Stimulated activated CD4-positive, alpha-beta T cell treated with anti-CD3 and anti-CD28 coated beads, Interleukin-2, amount 100 ng/mL, for 24 hours (primary cell): ENCODE measurements at places on chromosomes 12 and 14.

GRCh38 chr14:31430634-31431264 lies 10.4 kb upstream of the HEATR5A start:
- no peak for DNase-seq

DNA sequence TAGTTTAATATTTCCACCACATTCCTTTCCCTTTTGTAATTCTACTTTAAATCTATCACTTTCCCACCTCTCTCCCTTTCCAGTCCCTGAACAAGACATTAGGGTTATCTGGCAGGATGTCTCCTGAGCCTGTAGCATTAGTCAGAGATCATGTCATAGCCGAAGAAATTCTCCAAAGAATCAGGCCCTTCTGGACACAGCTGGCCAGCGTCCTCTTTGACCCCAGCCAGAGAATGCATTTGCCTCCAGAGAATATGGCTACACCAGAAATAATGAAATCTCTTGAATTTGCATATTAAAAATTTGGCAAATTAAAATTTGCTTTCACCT lies 56.7 kb downstream of the NTF3 start:
- DNase-seq = no peak

DNA sequence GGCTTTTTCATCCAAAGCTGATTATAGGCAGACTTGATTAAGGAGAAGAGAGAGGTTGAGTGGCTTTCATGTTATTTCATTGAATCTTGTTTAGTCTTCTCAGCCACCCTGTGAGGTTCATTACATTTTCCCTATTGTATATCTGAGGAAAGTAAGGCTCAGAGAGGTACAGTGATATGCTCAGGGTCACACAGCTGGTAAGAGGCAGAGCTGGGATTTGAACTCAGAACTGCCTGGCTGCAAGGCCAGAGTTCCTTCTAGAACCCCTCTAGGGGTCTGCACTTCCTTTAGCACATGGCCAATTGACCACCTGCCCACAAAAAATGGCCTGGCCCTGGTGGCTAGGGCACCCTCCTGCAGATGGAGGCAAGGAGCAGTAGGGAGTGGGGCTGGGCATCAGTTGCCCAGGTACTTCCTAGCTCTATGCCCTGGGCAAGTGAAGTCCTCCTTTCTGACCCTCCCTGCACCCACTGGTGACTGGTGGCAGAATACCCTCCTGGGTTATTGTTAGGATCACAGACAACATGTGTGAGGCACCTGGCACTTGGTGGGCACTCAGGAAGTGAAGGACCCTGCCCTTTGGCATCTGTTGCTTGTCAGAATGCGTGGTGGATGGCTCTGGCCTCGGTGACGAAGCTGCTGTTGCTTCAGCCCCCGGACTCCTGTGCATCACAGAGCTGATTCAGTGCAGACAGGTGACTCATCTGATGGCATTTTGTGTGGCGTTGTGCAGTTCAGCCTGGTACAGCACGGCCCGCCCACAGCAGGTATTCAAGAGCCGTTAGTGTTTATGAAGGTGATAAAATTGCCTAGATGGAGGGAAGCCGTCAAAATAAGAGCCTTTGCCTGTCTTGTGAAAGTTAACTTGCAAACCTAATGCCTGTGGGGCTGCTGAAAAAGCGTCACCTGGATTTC lies 115.8 kb downstream of the SLC25A47 start:
- peak; percentile 40 for DNase-seq

GRCh38 chr14:51792809-51793208 lies 67.6 kb upstream of the GNG2 start:
- no peak for DNase-seq

DNA sequence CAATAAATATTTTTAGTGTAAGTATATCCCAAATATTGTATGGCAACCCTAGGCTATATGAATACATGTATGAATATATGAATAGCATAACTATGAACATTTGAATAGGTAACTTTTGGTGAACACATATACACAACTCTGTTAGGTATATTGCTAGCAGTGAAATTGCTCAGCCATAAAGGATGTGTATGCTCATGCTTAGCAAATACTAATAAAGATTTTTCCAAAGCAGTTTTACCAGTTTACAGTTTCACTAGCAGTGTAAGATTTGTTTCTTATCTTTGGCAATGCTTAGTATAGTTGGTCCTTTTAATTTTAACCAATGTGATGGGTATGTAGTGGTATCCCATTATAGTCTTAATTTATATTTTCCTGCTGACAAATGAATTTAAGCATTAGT lies 5.3 kb upstream of the DAAM1 start:
- no peak for DNase-seq

DNA sequence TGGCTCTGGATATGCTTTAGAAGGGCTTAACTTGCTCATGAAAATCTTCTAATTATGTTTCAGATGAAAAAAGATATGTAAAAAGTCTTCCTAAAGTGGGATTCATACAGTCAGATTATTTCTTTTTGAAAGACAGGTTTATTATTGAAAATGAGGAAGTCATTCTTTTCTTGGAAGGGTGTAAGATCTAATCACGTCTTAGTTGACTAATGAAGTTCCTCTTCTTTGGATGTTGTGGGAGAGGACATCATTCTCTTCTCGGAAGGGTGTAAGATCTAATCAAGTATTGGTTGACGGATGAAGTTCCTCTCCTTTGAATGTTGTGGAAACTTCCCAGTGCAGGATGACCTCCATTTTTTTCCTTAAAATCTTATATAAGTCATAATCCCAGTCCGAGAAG lies 74.9 kb downstream of the ALG10 start:
- DNase-seq = no peak

GRCh38 chr12:48119834-48120195 lies 651 bp downstream of the PFKM start:
- no peak for DNase-seq

- DNase-seq = no peak
These were observed 286.3 kb downstream of the ITPR2 start for GRCh38 chr12:26546535-26547314.

- DNase-seq = no peak
These were observed 598.7 kb downstream of the SOX5 start for GRCh38 chr12:23350808-23351207.

- peak; percentile 94 for DNase-seq
These were observed 11.6 kb upstream of the TMPO start for GRCh38 chr12:98503592-98504367.

DNA sequence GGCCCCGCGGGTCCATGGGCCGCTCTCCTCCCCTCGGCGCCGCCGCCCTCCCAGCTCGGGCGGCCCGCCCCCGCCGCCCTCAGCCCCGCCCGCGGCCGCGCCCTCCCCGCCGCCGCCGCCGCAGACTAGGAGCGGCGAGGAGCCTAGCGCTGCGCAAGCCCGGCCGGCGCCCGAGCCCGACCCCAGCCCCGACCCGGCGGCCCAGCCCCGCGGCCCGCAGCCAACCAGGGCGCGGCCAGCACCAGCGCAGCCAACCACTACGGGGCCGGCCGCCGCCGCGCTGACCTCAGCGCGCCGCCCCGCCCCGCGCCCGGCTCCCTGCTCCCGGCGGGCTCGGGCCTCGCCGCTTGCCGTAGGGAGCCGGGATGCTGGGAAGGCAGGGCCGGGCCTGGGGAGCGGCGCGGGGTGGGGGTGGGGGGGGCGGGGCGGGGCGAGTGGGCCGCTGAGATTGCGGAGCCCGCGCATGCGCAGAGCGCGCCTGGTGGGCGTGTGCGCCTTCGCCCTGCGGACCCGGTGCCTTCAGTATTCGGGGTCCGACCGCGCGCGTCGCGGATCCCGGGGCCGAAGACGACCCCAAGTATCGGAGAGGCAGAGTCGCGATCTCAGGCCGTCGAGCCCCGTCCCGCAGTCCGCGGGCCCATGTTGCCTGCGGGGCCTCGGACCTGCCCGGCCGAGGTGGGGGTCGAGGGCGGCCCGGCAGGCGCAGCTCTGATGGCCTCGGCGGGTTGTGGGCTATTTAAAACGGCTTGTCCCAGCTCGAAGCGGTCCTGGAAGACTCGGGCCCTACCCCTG lies at the start of gene CDC42BPB:
CDC42BPB (minus strand) TSS at position 178 of the 792 bp plus-strand sequence. CDS start 376 bp downstream, outside the sequence.
- peak; percentile 72 for DNase-seq

DNA sequence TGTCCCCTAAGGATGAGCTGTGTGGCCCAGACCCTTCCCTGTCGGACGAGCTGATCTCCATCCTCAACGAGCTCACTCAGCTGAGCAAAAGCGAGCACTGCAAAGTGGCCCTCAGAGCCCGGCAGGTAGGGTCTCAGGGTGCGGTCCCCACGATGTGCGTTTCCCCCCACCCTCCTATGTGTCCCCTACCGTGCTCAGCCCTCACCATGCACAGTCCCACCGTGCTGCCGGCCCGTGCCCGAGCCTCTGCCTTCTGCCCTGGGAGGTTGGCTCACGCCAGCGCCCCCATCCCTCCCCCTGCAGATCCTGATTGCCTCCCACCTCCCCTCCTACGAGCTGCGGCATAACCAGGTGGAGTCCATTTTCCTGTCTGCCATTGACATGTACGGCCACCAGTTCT lies 86.6 kb downstream of the FOXN4 start:
- DNase-seq = no peak

DNA sequence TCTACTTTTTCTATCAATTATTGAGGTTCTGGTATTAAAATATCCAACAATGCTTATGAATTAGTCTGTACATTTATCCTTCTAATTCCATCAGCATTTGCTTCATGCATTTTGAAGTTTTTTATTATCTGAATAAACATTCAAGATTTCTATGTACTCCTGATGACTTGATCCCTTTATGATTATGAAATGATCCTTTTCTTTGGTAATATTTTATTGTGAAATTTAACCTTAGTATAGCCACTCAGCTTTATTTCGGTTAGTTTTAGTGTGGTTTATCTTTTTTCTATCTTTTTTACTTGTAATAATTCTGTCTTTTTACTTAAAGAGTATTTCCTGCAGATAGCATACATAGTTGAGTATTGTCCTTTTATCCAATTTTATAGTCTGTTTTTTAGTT lies 106.6 kb downstream of the SNAPC1 start:
- DNase-seq = no peak

- no peak for DNase-seq
These were observed 2.4 kb upstream of the RXYLT1 start for GRCh38 chr12:63777340-63777739.

DNA sequence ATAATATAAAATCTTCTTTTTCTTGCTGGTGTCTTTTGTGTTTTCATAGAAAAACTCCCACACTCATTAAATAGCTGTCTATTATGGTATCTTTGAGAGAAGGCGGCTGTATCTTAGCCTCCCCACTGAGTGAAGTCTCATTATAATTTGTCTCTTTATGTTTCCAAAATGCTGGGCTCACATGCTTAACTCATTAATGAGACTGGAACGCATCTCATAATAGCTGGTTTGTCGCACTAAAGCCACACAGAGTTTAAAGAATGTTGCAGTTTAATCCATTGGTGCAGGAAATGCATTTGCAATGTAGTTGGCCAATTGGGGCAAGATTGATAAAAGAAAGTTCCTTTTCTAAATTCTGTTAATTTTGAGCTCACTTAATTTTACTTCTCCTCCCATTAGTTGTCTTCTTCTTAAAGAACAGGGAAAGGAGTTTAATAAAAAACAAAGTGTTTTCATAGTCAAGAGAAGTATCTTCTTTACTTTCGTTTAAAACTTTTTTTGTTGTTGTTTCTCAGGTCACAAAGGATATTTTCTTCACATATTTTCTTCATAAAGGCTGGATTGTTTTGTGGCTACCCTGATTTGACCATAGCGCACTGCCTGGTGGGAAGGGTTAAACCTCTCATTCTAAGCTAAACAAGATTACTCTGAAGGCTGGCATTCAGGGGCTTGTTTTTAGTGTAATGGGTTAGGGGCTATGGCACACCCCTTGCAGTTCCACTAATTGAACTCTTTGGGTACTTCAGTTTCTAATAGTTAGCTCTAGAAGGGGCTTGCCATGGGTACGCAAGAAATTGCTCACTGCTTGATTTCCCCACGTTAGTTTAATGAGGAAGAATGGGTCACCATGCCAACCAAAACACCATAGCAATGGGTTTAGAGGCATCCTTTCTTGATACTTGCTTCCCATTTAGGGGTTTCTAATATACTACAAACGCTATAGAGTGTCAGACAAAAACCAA lies 197.0 kb downstream of the TMTC2 start:
- DNase-seq = no peak

- no peak for DNase-seq
These were observed 76.9 kb downstream of the SUSD6 start for GRCh38 chr14:69688299-69688649.

- DNase-seq = no peak
These were observed 21.0 kb upstream of the SNX6 start for GRCh38 chr14:34650786-34651584.

GRCh38 chr14:34013721-34014060 lies 62.8 kb upstream of the EGLN3 start:
- DNase-seq = no peak

GRCh38 chr12:15883536-15883935 lies 1.3 kb downstream of the STRAP start:
- no peak for DNase-seq

GRCh38 chr12:58408516-58408915 lies 467.1 kb downstream of the ATP23 start:
- no peak for DNase-seq

DNA sequence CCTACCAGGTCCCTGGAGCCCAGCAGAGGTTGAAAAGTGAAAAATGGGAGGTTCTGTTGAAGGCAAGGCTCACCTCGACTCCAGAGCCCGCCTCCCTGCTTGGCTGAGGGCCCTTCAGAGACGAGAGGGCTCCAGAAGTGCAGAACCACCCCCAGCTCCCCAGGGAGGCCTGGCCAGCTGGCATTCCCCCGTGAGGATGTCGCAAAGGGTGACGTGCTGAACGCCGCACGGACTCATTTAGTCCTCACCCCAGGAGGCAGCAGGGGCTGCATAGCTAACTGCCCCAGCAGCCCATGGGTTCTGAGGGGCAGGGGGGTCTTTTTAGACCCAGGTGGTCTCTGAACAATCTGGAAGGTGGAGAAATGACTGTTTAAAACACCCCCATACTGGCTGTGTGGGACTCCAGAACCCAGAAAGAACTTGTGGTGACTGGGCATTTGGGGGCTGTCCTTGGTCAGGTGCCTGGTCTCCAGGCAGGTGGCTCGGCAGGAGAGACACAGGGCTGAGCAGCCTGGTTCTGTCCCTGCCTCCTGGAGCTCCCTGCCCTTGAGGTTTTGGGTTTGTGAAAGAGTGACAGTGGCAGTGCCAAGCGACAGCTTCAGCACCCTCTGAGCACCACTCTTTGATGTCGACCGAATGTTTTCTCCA lies 32.0 kb downstream of the ANAPC7 start:
- no peak for DNase-seq

DNA sequence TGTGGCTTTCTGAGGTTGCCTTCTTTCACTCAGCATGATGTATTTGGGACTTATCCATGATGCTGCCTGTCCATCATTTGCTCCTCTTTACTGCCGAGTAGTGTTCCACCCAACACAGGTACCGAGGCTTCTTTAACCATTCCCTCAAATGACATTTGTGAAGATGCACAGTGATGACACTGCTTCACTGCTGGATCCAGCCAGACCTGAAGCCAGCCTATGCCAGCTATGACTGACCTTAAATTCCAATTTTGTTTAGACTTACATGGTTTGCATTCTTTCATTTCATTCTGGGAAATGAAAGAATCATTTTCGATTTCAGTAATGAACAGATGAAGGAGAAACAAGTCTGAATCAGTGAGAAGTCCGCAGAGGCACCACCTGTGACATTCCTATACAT lies 271.0 kb downstream of the AACS start:
- no peak for DNase-seq
